ENCODE measurements at places on chromosomes 2 and 18. TPM values are rescaled to one million over a fixed set of nuclear protein-coding genes. Genes with fewer than 3 reads are reported as not detected.

DNA sequence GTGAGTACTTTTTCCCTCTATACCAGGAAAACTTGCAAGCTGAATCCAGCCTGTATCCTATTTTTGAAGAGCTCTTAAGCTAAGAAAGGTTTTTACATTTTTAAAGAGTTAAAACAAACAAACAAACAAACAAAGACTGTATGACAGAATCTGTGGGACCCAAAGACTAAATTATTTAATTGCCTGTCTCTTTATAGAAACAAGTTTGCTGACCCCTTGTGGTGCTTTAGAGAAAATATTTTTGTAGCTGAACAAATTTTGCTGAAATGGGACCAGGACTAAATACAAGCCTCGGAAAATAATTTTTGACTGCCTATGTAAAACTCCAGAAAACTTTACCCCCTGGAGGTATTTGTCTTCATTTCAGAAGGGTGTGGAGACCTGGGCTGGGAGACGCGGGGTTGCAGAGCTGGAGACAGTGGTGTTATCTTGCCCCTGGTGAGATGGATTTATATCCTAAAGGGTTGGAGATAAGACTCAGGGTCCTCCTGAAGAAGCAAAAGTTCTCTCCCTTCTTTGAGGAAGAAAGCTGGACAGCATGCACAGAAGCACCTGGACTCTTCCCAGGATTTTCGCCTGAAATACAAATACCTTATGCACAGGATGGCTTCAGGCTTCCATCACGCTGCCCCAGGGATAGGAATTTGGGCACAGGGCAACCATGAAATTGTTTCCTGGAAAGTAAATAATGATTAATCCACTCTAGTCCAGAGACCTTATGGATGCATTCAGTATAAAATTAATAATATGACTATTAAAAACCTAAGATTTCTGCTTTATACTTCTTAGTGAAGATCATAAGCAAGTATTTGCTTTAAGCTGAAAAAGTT, 54.3 kb downstream of the TMX3 start:
- DNase-seq = peak; percentile 29

GRCh38 chr18:34544930-34545329, 165.2 kb upstream of the DTNA start:
- no peak for DNase-seq

DNA sequence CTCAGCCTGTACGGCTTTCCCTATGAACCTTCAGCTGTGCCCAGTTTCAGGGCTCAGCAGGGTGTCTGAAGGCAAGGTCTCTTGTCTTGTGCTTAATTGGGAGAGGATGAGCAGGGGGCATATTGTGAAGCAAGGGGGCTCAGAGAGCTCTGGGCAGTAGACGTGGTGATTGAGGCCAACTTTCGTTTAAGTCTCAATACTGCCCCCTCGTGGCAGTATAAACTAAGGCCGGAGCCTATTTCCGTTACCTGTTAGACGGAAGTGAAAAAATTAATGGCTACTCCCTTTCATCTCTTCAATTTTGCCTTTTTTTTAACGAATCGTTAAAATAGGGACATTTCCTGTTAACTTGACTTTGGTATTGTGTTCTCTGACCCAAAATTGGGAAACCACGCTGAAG, 193.4 kb downstream of the TDRD15 start:
- peak; percentile 13 for DNase-seq

DNA sequence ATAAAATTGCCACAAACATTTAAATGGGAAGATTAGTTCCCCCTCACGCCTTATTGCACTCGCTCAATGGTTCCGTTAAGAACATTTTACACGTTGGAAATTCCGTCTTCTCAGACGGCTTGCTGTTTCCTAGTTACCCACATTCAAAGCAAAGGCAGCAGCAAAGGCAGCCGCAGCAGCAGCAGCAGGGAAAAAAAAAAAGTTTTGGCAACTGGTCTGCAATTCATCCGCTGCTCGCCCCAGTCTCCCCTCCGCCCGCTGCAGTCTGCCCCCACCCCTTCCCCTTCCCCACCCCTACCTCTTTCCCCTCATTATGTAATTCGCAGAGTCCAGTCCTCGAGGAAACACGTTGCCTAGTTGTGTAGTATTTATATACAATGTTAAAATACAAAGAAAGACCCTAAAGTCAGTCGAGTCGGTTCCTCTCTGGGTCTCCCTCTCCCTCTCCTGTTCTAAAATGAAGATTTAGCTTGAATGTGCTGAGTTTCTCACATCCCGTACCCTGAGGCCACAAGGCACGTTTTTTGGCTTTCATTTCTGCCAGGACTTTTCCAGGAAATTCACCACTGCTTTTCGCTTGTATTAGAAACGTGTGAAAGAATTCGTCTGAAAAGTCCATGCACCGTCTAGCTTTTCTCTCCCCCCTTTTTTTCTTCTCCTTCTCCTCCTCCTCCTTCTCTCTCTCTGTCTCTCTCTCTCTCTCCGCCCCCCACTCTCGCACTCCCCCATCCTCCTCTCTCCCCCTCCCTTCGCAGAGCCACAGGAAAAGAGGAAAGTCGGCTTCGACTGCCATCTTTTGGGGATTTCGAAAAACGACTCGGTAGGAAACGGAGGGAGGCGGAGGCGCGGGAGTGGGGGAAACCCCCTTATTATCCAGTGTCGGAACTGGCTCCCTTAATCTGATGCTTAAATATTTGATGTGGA, 140.0 kb downstream of the MEIS1 start:
- no peak for DNase-seq

DNA sequence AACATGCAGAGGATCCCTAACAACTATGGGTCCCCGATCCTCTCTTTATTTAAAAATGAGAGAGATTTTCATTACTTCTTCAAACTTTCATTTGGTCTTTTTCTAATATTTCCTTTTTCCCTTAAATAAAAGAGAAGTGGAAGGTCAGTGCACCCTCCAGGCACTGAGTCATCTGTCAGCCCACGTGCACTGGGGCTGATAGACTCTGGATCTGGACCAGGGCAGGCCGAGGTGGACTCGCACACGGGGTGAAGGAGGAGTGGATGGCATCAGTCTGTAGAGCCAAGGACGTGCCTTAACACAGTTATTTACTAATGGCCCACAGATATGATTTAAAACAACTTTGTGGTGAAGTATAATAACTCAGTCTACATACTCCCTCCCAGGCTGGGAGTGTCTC, 214.4 kb upstream of the TMEM200C start:
- no peak for DNase-seq

DNA sequence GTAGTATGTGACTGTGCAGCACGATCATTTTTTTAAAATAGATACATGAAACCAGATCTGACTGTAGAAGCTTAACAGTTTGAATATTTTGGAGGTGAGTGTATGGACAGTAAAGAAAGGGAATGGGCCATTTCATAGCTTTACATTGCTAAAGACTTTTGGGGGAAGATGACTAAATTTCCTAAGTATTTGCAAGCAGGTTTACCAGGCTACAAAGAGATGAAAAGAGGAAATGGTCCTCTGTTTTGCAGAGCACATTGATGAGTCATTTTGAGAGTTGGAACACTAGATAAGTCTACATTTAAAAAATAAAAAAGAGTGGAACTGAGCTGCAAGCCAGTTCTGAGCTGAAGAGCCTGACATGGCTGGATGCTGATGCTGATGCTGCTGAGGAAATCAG, 115.7 kb upstream of the LRATD1 start:
- no peak for DNase-seq

DNA sequence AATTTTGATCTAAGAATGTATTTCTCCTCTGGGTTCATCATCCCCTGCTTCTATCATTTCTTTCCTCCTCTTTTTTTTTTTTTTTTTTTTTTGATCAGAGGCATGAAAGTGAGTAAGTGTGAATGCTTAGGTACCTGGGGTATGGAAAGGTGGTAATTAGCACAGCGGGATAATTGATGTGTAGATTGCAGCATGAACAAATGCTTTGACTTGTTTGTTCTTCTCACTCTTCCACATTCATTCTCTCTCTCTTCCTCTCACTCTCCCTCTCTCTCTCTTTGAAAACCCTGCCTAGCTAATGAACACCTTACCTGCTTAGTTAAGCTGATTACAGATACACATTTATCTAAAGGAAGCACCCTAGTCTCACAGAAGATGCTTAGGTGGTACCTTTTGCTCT, 74.7 kb downstream of the ZEB2 start:
- DNase-seq = no peak

DNA sequence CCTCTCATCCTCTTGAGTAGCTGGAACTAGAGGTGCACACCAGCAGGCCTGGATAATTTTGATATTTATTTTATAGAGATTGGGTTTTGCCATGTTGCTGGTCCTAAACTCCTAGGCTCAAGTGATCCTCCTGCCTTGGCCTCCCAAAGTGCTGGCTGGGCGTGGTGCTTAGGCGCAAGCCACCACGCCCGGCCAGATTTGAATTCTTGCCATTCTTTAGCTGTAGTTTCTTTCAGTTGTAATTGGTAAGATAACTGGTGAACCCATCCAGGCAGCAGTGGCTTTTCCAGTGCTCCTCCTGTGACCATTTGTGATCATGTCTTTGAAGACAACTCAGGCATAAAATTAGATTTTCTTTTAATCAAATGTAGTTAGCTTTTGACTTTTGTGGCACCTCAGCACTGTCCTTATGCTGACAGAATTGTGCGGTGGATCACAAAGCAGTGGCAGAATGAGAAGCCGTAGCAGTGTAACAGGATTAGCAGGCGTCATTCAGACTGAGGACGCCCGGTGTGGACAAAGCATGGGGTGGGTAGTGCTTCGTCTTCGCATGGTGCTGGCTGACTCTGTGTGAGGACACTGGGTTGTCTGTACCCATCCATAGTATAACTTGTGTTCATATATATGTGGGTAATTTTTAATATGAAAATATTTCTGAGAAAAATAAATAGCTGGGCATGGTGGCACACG, 30.0 kb upstream of the TOGARAM2 start:
- no peak for DNase-seq

DNA sequence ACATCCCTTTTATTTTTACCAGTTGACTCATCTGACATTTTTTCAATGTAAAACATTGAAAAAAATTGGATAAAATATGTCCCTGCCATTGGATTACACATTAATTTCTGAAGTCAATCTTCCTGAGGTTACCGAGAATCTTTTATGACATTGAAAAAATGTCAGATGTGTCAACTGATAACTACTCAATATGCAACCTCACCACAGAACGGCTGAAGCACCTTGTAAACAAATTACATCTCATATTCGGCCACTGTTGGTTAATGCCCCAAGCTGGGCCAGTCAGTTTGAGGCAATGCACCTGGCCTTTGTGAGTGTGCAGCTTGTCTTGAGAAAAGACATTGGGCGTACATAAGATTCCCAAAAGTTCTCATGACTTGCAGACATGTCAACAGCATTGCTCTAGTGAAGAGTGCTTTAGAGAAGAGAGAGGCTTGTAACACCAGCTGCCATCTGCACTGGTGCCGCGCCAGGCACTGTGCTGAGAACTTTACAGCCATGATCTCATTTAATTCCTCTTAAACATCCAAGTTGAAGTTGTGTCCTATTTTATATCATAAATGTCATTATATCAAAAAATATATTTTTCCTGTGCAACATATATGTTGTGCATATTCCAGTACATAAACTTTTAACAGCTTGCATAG, 112.7 kb upstream of the SLC35G4 start:
- DNase-seq = no peak

DNA sequence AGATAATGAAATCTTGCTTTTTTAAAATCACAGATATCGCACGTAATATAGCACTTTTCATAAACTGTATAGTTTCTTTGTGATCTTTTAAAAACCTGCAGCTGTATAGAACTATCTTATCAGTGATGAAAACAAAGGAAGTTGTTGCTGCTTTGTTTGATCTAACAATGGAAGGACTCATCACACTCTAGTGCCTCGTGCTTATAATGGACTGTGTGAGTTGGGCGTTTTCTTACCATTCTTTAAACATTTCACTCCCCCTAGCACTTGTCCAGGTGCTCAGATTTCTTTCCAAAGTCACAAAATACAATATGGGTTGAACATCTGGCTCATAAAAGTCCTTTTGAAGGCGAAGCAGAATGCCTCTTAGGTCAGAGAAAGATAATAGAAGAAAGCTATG, 94.8 kb upstream of the SPATS2L start:
- no peak for DNase-seq

DNA sequence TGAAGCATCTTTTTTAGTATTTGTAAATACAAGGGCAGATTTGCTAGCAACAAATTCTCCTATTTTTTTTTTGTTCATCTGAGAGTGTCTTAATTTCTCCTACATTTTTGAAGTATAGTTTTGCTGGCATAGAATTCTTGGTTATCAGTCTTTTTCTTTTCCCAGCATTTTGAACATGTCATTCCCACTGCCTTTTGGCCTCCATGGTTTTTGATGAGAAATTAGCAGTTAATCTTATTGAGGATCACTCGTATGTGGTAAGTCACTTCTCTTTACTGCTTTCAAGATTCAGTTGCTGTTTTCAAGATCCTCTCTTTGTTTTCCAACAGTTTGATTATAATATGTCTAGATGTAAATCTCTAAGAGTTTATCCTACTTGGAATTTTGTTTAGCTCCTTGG, 16.9 kb upstream of the RNF149 start:
- DNase-seq = no peak

- no peak for DNase-seq
These were observed 43.4 kb downstream of the CABLES1 start for GRCh38 chr18:23178661-23179081.

DNA sequence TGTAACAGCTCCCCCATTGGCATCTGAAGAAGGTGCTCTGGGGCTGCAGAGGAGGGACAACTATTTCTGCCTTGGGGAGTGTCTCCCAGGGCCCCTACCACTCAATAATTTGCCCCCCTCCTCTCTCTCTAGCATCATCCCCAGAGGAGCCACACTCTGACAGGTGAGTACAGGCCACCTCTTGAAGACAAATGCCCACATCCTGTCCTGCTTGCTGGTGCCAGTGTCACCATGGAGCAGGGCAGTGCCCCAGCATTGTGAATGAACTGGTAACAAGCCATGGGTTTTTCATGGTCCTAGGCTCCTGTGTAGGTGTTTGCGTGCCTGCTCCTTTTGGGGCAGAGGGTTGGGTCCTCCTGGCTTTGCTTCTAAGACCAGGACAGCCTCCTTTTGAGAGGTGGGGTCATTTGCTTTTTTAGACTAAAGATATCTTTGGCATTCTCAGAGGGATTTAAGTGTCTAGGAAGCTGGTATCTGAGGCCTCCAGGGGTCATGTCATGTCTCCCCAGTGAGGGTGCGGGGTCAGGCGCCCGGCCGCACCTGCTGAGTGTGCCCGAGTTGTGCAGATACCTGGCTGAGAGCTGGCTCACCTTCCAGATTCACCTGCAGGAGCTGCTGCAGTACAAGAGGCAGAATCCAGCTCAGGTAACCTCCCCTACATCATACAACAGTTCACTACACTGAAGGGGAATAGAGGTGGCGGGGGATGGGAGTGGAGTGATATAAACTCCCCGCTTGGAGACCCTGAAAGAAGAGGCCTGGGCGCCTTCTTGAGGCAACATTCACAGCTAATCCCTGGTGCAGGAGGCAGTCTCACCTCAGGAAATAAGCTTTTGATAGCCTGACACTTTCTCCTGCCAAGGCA, 1.8 kb downstream of the RETREG2 start:
- no peak for DNase-seq

- peak; percentile 84 for DNase-seq
These were observed 613.9 kb downstream of the IRS1 start for GRCh38 chr2:226185616-226186211.

The IL1RL1 gene
- total RNA-seq = not detected

The AP1S3 gene
- 185 TPM for total RNA-seq

The ANKRD30BL gene
- total RNA-seq = not detected

The THUMPD2 gene
- 15.8 TPM for total RNA-seq

The MZT2A gene
- total RNA-seq = 203 TPM

The ALK gene
- not detected for total RNA-seq

The TFPI gene
- 29.1 TPM for total RNA-seq

The CYTIP gene
- 0.64 TPM for total RNA-seq

The COLEC11 gene
- 0.15 TPM for total RNA-seq
